ENCODE measurements at places on chromosomes 1 and 21.

GRCh38 chr1:217837691-217838090 is 206.5 kb downstream of the SPATA17 start:
- no peak for DNase-seq

GRCh38 chr1:85320371-85321131 is 44.1 kb upstream of the BCL10 start:
- no peak for DNase-seq

- DNase-seq = peak; percentile 19
Measured at GRCh38 chr1:3483801-3484444, 29.5 kb downstream of the ARHGEF16 start.

GRCh38 chr1:36884029-36884701 is 150.2 kb downstream of the GRIK3 start:
- no peak for DNase-seq

GRCh38 chr1:168729405-168729802 is 398 bp upstream of the DPT start:
- DNase-seq = no peak

Measured in activated T-helper 1 cell treated with anti-CD3 and anti-CD28 coated beads, Interleukin-2, amount 50 U/mL, for 16 hours (primary cell).